CD4-positive, alpha-beta T cell treated with Interleukin-1 beta for 1 hour (primary cell): ENCODE measurements at places on chromosomes 4 and X.

GRCh38 chr4:188194421-188194820, 55.2 kb downstream of the TRIML1 start:
- no peak for DNase-seq

GRCh38 chrX:152412105-152412504, 39.0 kb downstream of the GABRA3 start:
- DNase-seq: no peak

DNA sequence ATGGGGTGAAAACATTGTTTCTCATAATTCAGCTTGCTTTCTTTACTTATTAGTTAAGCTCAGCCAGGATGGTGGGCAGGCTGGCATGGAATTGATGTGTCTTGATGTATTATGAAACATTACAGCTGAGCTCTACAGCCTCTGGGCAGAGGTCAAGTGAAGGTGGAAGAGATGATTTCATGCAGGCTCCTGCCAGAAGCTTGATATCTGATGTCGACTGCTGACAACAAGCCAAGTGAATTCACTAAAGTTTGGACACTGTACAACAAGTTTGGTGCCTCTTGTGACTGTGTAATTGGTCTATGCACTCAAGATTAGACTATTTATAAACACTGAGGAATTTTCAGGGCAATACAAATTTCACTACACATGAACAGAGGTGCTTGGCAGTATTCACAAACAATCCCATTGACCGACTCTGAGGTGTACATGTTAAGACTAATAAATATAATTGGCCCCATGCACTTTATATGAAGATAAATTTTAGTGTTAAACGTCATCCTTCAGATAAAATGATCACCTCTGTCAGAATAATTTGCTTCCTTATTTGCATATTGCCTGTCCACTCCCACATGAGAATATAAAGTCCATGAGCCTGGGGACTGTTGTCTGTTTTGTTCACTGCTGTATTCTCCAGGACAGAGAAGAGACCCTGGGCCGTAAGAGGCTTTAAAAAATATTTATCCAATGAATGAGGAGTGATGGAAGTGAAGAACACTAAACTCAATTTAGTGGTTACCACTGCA, 612.2 kb downstream of the IQCM start:
- no peak for DNase-seq

- DNase-seq: no peak
Observed at GRCh38 chr4:145635117-145635516, 15.9 kb downstream of the MMAA start.

- DNase-seq: no peak
Observed at GRCh38 chrX:31269914-31270313, 198.1 kb upstream of the FTHL17 start.

DNA sequence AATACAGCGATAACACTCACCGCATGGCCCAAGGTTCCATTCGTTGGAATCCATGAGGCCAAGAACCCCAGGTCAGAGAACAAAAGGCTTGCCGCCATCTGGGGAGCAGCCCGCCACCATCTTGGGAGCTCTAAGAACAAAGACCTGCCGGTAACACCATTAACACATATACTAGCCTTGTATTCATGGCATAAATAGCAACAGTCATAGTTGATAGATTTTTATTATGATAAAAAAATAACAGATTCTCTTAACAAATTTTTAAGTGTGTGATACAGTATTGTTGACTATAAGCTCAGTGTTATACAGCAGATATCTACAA, 309.4 kb downstream of the GLUD2 start:
- no peak for DNase-seq

DNA sequence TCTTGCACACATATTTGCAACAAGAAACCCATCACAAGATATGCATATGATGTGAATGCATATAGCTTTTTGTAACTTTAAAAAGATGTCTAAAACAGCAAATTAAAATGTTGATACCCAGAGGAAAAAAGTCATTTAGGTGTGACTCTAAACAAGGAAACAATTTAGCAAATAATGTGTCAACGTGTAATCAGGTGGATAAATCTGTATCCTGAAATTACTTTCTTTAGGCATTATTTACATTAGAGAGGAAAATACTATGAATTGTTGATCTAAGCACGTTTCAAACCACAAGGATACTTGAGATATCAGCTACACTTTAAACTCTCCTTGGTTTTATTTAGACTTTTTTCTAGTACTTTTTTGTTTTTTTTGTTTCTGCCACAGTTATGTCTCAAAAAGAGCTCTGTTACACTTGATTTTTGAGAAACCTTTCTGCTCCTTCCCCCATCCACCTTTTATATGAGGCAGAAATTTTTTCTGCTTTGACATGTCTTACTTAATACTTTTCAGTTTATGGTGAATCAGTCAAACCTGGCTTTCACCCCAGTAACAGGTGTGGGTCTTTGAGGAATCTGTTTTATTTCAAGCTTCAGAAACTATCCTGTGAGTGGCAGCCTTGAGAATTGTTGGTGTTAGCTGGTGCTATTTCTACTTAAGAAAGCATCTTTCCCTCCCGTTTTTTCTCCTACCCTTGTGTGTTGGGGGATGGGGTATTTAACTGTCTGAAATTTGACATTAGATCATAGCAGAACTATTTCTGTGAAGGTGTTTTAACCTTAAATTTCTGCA, 1.9 kb downstream of the NPNT start:
- no peak for DNase-seq

DNA sequence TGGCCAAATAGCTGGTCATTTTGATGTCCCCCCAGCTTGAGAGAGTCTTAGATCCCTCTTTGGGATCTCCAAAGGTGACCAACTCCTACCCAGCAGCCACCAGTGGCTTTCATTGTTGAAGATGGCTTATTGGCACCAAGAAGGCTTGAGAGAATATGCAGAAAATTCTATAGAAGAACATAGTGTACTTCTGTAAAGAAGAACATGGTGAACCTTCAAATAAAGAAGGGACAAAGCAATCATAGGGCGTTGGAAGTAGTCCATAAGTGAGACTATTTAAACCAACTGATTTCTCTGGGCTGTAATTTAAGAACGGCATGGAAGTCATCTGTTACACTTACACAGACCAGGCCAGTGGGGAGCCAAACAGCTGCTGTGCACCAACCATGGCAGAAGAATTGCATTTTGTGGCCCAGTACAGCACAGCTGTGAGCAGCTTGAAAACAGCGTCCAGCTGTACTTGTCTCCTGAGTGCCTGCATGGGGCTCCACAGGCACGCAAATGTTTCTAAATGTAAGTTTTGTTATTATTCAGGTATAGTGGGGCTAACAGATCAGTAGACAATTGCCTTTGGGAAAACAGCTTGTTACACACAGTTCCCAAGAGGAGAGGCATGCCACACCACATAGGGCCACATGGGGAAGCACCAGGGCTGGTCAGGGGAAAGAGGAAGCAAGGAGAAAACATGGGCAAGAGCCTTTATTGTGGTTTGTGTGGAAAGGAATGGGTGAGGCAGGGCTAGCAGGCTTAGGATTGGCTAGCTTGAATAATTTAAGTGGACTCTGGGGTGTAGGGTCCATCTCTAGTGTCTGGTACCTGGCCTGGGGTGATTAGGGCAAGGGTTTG, 125.0 kb downstream of the ARHGAP6 start:
- DNase-seq: no peak

GRCh38 chrX:133575501-133576136, 160.3 kb upstream of the GPC4 start:
- DNase-seq: no peak

DNA sequence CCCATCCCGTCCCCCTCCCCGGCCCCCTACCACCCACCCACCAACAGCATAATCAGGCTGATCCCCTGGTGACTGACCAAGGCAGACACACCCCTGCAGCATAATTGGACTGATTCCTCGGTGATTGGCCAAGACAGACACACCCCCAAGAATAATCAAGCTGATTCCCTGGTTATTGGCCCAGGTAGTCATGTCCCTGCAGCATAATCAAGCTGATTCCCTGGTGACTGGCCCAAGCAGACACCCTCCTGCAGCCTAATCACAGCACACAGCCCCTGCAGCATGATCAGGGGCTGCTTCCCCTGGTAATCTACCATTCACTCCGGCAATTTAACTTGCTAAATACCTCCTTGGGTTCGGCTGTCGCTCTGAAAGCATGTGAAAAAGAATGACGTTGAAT, 47.5 kb upstream of the STS start:
- no peak for DNase-seq

- DNase-seq: no peak
Observed at GRCh38 chrX:154419688-154420401, 8.5 kb downstream of the TAFAZZIN start.

DNA sequence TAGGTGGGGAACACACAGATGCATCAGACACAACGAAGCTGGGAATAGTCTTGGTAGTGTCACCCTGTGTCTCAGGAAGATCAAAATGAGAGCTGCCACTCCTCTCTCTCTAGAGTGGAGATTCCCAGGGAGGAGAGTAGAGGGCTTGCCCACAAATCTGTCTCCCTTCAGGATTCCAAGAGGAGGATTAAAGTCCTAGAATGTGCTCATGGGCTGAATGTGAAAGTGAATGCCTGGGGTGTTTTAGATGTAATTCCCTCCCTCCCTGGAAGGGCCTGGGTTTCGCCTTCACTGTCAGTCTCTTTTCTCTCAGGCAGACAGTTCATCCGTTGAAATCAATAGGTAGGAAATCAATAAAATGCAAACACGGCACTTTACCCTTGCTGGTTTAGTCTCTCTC, 282.6 kb upstream of the PPARGC1A start:
- DNase-seq: no peak

DNA sequence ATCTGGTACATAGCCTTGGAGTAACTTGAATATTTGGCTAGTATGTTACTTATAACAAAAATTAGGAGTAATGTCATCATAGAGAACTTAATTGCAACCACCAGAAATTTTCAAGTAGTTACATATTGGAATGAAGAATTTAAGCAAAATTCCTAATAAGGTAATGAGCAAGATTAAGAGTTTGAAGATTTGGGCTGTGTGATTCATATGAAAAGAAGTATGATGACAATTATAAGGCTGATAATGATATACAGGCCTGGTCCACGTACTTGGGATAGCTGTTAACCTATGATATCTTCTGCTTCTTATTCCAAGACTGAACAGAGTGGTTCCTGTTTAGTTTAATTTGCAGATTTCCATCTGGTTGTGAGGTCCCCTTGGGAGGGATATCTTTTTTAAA, 463.9 kb downstream of the RAPGEF2 start:
- no peak for DNase-seq

GRCh38 chrX:46597771-46598170, 24.2 kb downstream of the CHST7 start:
- no peak for DNase-seq

DNA sequence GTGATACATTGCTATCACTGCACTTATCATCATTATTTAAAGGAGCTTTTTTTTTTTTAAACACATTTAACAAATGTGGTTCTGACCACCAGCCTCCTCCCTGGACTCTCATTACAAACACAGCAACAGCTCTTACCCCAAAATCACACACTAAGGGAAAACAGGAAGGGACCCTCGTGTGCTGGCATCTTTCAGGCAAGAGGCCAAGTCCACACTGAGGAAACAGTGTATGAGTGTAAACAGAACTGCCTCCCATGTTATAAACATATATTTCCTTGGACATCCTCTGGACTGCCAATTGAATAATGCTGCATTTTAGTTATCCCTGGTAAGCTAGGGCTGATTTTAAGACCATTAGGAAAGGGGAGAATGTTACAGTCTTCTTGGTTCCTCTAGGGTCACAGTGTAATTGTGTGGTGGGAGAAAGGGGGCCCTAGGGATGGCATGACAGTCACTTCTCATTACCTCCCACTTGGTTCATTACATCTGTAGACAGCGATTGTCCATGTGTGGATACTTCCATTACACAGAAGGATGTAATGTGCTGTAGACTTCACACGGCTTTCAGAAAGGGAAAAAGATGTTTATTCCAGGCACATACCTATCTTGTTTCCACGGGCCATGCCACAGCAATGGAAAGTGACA, 244.6 kb upstream of the TET2 start:
- no peak for DNase-seq

GRCh38 chr4:186368281-186368680, 102.3 kb downstream of the F11 start:
- DNase-seq: no peak

DNA sequence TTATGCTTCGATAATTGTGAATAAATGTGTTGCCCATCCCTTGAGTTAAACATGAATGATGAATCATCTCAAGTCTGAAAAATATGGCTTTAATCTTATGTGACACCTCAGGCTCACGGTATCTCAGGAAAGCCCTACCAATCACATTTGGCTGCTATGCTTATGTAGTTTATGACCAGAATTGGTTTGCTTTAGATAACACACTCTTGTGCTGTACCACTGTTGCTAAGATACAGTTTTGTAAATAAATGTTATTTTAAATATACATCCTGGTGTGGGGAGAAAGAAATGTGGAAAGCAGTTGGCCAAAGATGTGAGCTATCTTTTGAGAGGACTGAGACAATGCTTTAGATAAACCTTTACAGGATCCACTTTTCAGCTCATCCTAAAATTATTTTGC, 63.2 kb downstream of the NPY1R start:
- no peak for DNase-seq

GRCh38 chrX:46381630-46382029, 163.6 kb downstream of the ZNF674 start:
- DNase-seq: peak; percentile 24

GRCh38 chr4:33296876-33297455, 2576.8 kb downstream of the PCDH7 start:
- no peak for DNase-seq

GRCh38 chr4:94515365-94515764, 63.6 kb downstream of the PDLIM5 start:
- DNase-seq: no peak

DNA sequence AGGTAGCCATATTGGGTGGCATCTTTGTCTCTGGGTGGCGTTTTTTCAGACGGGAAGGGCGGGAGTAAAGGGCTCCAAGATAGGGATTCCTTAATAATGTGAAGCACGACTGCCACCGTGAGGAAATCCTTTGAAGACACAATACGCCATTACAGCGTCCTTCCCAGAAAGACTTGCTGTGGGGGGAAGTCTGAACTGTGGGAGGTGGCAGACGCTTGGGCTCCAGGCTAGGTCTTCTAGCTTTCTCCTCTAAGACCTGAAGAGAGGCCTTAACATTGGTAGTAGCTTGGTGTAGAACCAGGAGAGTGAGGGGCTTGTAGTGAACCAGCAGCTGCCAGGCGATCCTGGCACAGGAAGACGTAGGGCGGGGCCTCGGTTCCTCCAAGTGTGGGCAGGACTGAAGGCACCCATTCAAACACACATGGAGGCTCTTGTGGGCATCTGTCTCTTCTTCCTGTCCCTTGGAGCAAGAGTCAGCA, 197.3 kb downstream of the OR13H1 start:
- peak; percentile 87 for DNase-seq

- DNase-seq: no peak
Observed at GRCh38 chr4:113825272-113825671, 63.7 kb upstream of the CAMK2D start.
